Stimulated activated naive CD4-positive, alpha-beta T cell (primary cell): ENCODE measurements at places on chromosomes 1 and 21.

- no peak for DNase-seq
These were observed 94.5 kb upstream of the TSPAN2 start for GRCh38 chr1:115183721-115184259.

- DNase-seq, result no peak
These were observed 9.0 kb upstream of the COL8A2 start for GRCh38 chr1:36134031-36134430.

GRCh38 chr1:116854716-116855115 lies 55.0 kb upstream of the PTGFRN start:
- no peak for DNase-seq

DNA sequence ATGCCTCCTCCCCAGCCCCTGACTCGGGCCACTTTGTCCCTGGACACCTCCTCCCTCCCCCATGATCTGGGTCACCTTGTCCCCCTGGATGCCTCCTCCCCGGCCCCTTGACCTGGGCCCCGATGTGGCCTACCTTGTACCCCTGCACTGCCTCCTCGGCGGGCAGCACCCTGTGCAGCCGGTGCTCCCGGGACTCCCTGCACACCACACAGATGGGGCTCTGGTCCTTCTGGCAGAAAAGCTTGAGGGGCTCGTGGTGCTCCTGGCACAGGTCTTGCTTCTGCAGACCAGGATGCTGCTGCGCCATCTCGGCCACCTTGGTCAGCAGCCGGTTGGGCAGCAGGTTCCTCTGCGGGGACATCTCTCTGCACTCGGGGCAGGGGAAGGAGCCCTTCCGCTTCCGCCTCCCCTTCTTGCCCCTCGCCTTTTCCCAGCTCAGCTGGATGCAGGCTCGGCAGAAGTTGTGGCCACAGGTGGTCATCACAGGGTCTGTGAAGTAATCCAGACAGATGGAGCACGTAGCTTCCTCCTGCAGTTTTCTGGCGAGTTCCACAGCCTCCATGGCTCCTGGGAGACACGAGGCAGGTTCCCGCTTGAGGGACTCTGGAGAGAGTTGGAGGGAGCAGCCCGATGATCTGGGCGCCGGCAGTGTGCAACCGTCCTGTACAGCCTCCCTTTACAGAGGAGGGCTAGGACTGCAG lies 2.0 kb downstream of the TRIM17 start:
- DNase-seq, result no peak

DNA sequence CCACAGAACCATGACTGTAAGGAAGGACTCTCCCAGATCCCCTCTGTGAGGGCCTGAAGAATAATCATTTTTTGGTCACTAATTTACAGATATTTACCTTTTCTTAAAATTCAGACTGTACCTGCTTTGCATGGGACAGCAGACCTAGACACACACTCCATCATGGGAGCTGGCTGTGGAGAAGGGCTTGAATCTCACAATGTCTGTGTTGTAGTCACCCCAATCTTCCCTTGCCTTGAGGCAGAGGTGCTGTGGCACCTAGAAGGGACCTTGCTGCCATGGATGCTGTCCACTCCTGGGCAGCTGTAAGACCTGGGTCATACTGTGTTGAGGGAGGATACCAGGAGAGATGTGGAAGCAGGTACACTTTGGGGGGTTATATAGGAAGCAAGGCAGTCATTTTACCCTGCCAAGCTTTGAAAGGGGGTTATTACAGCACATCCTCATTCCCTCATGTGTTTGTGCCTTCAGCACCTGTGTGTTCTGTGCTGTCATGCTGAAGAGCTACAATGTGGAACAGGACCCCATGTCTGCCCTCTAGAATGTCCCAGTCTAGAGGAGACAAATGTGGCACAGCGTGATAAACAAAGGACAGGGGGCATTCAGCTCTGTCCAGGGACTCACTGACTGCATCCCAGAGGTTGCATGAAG lies 27.1 kb downstream of the TRAF5 start:
- no peak for DNase-seq

DNA sequence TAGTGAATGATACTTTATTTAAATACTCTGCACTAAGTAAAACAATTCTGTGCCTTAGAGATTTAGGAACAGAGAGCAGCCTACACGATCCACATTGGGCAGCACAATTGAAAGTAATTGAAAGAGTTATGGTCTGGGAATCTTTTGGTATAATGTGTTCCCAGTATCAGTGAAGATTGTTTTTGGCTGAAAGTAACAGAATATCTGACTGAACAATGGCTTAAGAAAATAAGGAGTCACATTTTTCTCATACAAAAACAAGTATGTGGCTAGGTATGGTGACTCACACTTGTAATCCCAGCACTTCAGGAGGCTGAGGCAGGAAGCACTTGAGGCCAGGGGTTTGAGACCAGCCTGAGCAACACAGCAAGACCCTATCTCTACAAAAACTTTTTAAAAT lies 306.2 kb downstream of the NFIA start:
- no peak for DNase-seq

GRCh38 chr1:14108356-14109275 lies 408.6 kb downstream of the PRDM2 start:
- no peak for DNase-seq

GRCh38 chr1:61323681-61324328 lies 241.4 kb downstream of the NFIA start:
- DNase-seq, result no peak

DNA sequence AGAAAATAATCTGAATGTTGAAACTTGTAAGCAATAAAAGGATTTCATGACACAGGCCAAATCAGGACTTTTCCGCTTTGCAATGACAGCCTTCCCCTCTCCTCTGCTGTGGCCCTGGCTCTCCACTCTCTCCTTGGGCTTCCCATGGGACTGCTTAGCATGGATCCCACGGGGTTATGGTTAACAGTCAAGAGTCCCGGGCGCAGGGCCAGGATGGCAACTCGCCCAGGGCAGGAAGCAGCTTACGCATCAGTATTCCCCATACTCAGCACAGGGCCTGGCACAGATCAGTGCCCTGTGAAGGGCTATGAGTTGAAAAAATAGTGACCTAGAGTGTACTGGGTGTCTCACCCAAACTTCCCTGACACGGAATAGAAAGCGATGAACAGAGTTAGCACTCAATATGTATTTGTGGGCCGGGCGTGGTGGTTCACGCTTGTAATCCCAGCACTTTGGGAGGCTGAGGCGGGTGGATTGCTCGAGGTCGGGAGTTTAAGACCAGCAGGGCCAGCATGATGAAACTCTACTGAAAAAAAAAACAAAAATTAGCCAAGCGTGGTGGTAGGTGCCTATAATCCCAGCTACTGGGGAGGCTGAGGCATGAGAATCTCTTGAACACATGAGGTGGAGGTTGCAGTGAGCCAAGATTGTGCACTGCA lies 29.1 kb upstream of the GRHL3 start:
- no peak for DNase-seq

DNA sequence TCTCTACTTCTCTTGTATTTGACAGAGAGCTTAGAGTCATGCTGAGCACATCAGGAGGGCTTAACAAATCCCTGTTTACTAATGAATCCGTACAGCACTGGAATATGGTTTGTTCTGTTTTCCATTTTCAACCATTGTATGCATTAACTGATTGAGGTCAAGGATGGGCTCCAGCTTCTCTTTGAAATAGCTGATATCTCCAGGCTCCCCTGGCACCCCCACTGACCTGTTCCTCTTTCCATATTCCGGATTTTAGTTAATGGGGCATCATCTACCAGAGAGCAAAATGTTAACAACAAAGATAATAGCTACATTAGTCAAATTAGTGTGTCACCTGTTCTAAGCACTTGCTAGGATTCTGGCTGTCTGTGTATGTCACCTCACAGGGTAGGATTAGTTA lies 57.6 kb downstream of the NENF start:
- no peak for DNase-seq

DNA sequence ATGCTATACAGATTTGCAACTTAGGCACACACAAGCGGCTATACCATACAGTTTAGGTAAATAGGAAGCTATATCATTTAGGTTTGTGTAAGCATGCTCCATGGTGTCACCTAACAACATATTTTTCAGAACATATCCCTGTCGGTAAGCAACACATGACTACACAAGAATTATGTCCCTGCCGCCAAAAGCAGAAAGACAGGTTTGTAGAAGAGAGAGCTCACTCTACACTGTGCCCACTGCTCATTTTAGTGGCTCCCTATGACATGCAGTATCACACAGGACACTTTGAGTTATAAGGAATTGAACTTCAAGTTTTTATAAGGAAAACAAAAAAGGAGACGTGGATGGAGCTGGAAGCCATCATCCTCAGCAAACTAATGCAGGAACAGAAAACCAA lies 132.5 kb upstream of the KAZN start:
- DNase-seq, result no peak

DNA sequence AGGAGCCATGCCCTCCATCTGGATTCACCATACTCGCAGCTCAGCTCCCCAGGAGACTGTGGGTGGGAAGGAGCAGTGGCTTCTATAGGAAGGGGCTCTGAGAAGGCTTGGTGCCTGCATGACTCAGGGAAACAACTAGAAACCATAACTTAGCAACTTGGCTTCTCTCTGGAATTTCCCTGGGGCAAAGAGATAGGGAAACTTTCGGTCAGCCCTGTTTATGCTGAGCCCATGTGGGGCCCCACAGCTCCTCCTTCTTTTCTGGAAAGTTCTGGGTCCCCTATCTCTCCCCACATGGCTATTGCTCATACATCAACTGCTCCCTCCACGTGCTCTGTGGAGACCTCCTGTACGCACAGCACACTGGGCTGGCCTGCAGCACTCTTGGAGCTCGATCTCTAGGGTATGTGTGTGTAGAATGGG lies 39.3 kb downstream of the PLEKHA6 start:
- DNase-seq, result no peak
